ENCODE measurements at places on chromosomes 4 and X.

DNA sequence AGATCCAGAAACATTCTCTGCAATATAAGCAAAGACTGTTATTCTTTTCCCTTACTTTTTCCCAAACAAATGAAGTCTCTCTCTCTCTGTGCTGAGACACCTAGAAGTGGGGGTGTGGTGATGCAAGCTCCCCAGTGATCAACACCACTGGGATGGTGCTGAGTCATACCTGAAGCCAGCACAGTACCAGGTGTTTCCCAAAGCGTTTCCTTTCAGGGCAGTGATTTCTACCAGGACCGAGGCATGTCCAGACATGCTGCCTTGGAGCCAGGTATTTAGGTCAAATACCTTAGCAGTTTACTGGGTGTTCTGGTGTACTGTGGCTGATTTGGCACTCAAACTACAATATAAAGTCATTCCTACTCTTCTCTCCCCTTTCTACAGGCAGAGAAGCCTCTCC lies 726.5 kb downstream of the FAM133A start:
- DNase-seq = no peak

- DNase-seq = no peak
Measured at GRCh38 chrX:71618303-71618721, at the start of gene CXCR3. Gene CXCR3 (minus strand): TSS chrX:71618511. CDS start chrX:71618449, 62 bp downstream.

GRCh38 chr4:75412746-75413145 lies 101.5 kb downstream of the RCHY1 start:
- no peak for DNase-seq

GRCh38 chrX:28589046-28589445 lies 1.8 kb downstream of the IL1RAPL1 start:
- no peak for DNase-seq

GRCh38 chrX:98296129-98296528 lies 1412.4 kb downstream of the RPA4 start:
- no peak for DNase-seq

DNA sequence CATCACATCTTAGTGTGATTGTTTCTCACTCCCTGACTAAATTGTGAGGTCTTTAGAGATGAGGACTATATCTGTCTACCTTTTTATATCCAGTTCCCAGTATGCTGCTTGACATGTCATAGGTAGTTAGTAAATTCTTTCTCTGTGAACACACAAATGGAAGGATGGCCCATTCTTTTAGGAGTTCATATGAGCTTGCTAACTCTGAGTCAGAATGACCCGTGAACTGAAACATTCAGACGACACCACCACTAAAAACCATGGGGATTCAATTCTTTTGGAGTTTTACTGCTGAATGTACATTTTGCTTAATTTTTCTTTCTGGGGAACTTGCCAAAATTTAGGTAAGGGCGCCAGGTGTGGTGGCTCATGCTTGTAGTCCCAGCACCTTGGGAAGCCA lies 13.9 kb downstream of the OFD1 start:
- DNase-seq = no peak

DNA sequence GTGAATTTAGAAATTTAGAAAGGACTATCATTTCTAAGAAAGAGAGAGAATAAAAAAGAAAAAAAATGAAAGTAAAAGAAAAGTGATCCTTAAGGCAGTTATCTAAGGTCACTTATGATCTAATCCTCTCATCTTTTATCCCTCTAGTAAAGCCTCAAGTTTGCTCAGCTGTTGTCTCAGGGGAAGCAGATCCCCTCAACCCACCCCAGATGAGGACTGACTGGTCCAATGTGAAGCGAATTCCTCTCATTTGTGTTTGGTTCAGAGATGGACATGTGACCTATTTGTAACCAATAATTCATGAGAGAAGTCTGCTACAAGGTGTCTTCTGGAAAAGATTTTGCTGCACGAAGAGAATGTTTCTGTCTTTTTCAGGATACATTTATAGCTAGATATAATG lies 1591.3 kb downstream of the ADGRL3 start:
- DNase-seq = no peak

DNA sequence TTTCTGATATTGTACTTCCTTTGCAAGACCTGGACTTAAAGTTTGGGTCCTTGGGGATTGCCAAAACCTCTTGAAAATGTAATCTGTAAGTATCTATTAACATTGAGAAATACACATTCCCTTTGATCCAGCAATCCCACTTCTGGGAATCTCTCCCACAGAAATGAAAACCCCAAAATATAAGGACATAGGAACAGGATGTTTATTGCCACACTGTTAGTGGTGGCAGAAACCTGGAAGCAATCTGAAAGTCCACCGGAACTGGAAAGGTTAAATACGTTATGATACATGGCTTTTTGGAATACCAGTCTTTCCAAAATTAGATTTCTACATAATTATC lies 71.2 kb upstream of the STX18 start:
- no peak for DNase-seq

- no peak for DNase-seq
Measured at GRCh38 chr4:184313702-184314659, 96.3 kb upstream of the ENPP6 start.

GRCh38 chrX:44480591-44480990 lies 62.1 kb downstream of the FUNDC1 start:
- DNase-seq = no peak

DNA sequence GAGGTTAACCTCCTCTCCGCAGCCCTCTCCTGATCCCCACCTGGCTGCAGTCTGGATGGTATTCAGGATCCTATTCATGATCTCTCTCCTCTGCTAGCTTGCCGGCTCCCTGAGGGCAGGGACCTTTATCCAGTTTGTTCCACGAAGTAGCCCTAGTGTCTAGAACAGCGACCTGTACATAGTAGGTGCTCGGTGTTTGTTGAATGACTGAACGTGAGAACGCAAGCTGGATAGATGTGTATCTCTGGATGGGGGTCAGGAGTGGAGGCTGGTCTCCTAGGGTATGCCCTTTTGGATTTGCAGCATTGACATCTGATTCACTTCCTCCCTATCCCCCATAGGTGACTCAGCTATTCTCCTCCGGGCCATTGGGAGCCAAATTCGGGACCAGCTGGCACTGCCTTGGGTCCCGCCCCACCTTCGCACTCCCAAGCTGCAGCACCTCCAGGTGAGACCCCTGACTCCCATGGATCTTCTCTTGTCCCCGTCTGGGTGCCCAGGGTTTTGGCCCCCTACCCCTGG lies 7.3 kb downstream of the CCDC22 start:
- no peak for DNase-seq

- no peak for DNase-seq
Measured at GRCh38 chr4:10983268-10983667, 298.7 kb upstream of the CLNK start.

DNA sequence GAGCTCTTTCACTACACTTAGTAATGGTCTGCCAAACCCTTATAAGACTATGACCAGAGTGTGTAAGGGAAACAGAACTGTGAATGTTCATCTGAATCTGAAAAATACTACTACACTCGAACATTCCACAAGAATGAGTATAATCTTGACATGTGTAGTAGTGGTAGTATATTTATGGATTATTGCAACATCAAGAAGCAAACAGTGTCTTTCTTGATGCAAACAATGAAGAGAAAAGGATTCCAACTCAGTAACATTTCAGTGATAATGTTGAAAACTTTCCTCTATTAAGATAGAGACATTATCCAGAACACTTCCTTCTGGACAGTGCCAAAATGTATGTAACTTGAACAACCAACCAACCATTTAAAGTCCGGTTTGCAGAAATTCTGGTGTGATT lies 394.7 kb upstream of the CPEB2 start:
- DNase-seq = no peak

- DNase-seq = no peak
Measured at GRCh38 chr4:72463724-72464123, 105.3 kb downstream of the ADAMTS3 start.

DNA sequence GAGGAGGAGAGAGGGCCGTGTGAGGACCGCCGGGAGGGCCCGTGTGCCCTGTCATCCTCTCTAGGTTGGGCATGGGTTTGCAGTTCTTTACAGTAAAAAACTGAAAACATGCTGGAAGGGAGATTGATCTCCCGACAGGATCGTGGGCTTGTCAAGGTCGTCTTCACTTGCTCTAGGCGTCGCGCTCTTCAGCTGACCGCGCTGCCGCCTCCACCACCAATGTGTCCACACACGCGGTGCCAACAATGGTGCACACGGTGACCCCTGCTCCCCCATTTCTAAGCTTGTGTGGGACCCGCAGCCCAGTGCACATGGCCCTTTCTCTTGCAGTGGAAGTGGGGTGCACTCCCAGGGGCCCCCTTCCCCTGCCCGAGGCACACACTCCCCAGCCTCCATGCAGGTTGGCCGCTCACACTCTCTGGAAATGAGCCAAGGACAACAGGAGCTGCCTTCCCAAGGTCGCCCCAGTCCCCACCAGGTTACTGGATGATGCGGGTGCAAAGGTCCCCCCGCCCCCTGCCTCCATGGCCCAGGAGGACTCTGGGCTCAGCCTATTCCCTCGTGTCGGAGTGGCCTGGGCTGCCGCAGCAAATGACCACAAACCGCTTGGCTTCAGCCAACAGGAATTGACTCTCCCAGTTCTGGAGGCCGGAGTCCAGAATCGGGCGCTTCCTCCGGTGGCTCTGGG lies 1.7 kb upstream of the ZFP92 start:
- DNase-seq = no peak

GRCh38 chrX:97846228-97846627 lies 962.5 kb downstream of the RPA4 start:
- DNase-seq = no peak

- DNase-seq = no peak
Measured at GRCh38 chr4:11611868-11612267, 183.2 kb upstream of the HS3ST1 start.

DNA sequence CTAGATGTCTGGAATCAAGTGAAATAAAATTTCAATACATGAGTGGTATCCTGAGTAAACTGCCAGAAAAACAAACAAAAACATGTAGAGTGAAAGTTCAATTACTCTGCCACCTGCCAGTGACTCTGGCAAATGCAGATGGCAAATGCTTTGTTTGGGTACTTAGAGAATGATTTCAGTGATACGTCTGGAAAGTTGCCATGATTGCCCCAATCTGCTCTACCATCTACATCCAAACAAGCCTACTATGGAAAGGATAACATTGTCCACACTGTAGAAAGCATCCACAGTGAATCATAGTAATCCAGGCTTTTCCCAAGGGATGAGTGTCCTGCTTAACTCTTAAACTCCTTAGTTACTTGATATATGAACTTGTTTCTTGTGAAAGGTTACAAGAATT lies 3.4 kb downstream of the SPATA4 start:
- DNase-seq = no peak

DNA sequence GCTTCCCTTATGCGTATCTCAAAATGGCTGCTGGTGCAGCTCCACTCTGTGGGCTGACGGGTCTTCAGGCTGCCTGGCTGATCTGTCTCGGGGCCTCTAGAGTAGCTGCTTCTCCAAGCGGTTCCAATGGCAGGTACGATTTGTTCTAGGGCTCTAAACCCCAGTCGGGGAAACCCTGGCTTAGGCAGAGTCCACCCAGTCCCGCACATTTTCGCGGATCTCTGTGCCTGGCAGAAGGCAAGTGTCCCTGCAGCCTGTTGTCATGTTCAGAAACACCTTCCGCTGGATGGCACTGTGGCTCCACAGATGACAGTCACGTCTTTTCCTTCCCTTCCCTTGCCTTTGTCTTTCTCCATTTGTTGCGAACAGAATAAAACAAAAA lies 54.4 kb downstream of the NBDY start:
- no peak for DNase-seq
